NCI-H2029 treated with DMSO at 0.1 percent for 48 hours (cell line): ENCODE measurements at places on chromosomes 12 and 14.

- DNase-seq: no peak
Measured at GRCh38 chr14:89958966-89959365, 3.2 kb downstream of the TDP1 start.

GRCh38 chr14:96192975-96193805 lies 11.4 kb upstream of the BDKRB2 start:
- no peak for DNase-seq

GRCh38 chr12:39300799-39301198 lies 142.1 kb downstream of the KIF21A start:
- DNase-seq: no peak

GRCh38 chr12:52091869-52092268 lies 12.4 kb downstream of the SMIM41 start:
- DNase-seq: no peak

- DNase-seq: no peak
Measured at GRCh38 chr12:1882850-1883470, 35.5 kb downstream of the CACNA2D4 start.

- DNase-seq: no peak
Measured at GRCh38 chr14:82398256-82398655, 864.6 kb upstream of the SEL1L start.

- DNase-seq: no peak
Measured at GRCh38 chr14:31418440-31418839, 1.9 kb downstream of the HEATR5A start.

GRCh38 chr12:43776498-43776897 lies 17.7 kb downstream of the IRAK4 start:
- DNase-seq: no peak

DNA sequence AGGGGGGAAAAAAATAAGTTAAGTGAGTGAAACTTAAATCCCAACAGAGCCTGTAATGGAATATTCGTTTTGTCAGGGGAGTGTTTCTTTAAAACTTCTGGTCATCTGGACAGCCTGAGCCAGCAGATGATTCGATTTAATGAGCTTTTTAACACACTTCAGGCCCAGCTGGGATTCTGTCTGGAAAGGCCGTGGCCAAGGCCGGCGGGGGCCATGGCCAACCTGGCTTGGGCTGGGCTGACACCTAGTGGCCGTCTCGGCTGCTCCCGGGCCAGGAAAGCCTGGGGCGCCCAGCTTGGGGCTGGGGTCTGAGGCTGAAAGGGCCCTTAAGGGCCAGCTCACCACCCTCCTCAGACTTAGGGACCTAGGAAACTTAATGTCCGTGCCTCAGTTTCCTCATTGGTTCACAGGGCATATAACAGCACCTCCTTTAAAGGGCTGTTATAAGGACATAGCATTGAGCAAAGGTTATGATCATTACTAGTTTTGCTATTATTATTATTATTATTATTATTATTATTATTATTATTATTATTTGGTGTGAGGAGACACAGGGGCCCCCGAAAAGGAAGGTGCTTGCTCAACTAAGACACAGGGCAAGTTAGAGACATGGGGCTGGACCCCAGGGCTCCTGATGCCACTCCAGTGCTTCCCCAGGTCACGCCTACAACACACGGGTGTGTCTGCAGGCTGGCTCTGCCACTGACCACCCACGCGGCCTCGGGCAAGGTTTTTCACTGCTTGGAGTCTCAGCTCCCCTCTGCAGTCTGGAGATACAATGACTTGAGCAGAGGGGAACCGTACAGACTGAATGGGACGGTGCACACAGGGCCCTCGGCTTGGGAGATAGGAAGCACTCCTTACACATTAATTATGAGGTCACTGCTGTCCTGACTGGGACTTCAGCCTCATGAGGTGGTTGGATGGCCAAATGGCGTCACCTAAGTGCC lies 84.0 kb downstream of the SYNE3 start:
- no peak for DNase-seq

GRCh38 chr12:48811437-48812090 lies 6.7 kb upstream of the CACNB3 start:
- DNase-seq: no peak

DNA sequence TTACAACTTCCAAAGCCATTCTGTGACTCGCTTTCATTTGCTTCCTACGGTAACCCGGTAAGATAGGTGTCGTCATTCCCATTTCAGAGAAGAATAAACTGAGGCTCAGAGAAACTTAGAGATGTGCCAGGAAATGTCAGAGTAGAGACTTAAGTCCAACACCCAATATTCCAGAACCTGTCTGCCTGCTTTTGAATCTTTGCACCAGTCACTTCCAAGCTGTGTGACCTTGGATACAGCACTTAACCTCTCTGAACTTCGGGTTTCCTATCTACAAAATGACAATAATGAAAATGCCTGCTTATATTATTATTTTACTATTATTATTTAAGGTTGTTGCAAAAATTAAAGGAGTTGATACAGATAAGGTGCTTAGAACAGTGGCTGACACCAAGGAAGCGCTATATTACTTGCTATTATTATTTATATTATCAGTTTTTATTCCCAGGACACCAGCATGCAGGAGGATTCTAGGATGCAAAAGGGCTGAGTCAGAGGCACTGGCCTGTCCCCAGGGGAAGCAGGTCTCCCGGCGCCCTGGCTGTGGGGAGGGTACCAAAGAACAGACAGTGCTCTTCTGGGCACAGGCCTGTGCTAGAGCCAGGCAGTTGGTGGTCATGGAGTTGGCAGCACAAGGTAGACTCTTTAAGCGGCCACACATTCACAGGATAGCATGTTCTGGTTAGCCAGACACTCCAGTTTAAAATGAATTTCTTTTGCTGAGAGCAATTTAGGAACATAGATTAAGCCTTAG lies 5.4 kb downstream of the HSPB8 start:
- no peak for DNase-seq

- DNase-seq: no peak
Measured at GRCh38 chr12:110733900-110734299, 8.8 kb downstream of the PPP1CC start.

- DNase-seq: no peak
Measured at GRCh38 chr14:28344381-28344780, 422.2 kb upstream of the FOXG1 start.

DNA sequence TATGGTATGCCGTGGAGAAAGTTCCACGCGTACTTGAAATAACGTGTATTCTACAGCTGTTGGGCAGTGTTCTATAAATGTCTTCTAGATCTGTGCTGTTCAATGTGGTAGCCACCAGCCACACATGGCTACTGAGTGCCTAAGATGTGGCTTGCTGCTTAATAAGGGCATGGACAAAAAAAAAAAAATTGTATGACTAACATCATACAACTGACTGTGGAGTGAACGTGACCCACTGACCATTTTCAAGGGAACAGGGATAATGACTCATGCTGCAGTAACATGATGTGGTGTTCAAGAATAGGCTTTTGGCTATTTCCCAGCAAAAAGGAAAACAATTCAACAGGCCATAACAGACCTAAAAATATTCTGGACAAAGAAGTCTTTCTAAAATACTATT lies 13.0 kb downstream of the ATG14 start:
- no peak for DNase-seq

DNA sequence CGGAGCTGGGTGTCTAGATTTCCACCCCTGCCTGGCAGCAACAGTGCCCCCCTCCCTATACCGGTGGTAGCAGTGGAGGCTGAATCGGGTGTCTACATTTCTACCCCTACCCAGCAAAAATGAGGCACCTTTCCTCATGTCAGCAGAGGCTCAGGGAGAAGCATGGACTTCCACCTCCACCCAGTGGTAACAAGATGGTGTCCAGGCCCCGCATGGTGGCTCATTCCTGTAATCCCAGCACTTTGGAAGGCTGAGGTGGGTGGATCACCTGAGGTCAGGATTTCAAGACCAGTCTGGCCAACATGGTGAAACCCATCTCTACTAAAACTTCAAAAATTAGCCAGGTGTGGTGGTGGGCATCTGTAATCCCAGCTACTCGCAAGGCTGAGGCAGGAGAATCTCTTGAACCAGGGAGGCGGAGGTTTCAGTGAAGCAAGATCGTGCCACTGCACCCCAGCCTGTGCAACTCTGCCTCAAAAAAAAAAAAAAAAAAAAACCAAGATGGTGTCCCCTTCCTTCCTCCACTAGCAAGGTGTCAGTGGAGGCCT lies 35.5 kb upstream of the OR5AU1 start:
- DNase-seq: no peak

- DNase-seq: no peak
Measured at GRCh38 chr12:103691063-103691462, 104.0 kb downstream of the STAB2 start.

DNA sequence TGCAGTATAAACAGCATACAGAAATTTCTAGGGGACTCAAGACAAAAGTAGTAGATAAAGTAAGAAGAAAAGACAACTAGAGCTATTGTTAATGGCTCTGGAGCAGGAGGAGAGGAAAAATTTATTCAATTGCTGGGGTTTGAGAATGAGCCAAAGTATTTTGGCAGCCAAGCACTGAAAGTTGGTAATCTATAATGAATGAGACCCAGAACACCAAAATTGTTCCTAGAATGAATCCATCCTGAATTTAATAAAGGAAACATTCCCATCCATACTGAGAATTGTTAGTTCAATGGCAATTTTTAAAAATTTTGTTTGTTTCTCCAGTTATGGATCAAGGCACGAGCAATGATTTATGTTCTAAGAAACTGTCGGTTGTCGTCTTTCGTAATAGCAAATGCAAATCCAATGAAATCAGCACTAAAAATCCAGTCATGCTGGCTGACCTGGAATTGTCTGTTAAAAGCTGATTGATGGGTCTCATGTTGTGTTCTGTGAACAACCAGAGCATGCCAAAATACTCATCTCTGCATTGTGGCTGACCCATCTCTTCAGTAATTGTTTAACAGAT lies 170.9 kb upstream of the LMNTD1 start:
- DNase-seq: no peak

DNA sequence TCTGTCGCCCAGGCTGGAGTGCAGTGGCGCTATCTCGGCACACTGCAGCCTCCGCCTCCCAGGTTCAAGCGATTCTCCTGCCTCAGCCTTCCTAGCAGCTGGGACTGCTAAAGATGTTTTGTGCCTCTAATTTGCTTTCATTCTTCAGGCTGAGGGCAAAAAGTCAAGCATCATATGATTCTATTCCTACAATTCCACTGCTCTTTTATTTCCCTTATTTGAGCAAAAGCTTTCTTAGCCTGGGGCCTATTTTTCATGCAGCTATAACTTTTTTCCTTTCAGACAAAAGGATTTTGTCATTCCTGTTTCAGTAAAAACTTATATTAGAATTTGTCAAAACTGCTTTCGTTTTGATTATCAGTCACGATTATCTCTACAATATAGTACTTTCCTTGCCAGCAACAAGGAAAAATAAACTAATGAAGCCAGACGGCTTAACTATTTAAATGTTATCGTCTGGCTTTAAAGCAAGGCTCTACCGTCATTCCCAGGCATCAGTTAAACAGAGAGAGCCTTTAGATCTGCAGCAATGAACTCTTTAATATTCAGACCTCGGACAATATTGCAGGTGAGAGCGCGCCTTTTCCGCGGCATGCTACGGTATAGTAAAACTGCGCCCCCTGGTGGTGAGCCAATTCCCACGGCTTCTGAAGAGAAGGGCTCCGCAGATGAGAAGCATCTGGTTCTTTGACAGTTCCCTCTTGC lies 1.4 kb upstream of the SLC2A13 start:
- DNase-seq: peak; percentile 79

GRCh38 chr12:61870658-61871484 lies 389.3 kb upstream of the USP15 start:
- no peak for DNase-seq

GRCh38 chr12:114954511-114955055 lies 270.6 kb upstream of the TBX3 start:
- no peak for DNase-seq

DNA sequence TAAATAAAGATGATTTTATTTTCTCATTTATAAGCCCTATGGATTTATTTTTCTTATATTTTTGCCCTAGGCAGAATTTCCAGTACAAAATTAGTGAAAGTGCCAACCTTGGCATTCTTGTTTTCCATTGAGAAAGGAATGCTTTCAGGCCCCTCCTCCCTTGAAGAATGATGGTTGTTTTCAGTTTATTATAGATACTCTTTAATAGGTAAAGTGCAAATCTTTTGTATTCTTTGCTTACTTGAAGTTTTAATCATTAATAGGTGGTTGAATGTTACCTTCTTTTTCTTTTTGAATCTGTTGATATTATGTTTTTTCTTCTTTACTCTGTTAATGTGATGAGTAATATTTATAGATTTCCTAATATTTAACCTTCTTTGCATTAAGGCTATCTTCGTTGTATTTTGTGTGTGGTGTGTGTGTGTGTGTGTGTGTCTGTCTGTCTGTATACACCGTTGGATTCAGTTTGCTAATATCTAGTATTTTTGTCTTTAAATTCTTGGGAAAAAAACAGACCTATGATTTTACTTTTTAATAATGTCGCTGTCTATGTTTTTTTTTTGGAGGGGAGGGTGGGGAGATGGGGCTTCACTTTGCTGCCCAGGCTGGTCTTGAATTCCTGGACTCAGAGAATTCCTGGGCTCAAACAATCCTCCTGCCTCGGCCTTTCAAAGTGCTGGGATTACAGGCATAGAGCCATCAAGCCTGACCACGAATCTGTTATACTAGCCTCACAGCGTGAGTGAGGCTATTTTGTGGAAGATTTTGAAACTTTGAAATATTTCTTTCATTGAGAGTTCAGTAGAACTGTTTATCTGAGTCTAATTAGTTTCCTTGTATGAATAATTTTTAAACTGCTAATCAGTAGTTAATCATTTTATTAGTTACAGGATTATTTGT lies 13.5 kb downstream of the SRGAP1 start:
- no peak for DNase-seq

DNA sequence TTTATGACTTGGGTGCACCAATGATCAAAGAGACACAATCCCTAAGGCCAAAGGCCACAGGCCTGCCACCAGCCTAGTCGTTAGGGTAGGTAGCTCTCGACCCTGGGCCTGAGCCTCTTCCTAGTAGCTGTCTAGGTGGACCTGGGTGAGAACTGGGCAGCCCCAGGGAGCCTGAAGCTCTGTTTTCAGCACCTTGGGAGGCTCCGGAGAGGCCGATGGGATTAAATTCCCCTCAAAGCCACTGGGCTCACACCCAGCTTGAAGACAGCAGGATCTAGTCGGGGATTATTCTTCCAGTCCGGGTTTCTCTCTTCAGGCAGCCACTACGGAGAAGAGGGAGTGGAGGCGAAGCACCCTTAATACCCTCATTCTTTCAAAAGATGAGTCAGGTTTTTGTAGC lies 79.8 kb downstream of the TMEM260 start:
- DNase-seq: no peak
